Fibroblast of the aortic adventitia (primary cell): ENCODE measurements at places on chromosomes 4 and X.

GRCh38 chr4:149344436-149344835 is 471.2 kb downstream of the IQCM start:
- peak; percentile 61 for DNase-seq

GRCh38 chrX:113384628-113385027 is 544.0 kb upstream of the AMOT start:
- DNase-seq = peak; percentile 91

GRCh38 chr4:4693258-4693657 is 151.4 kb upstream of the STX18 start:
- no peak for DNase-seq

DNA sequence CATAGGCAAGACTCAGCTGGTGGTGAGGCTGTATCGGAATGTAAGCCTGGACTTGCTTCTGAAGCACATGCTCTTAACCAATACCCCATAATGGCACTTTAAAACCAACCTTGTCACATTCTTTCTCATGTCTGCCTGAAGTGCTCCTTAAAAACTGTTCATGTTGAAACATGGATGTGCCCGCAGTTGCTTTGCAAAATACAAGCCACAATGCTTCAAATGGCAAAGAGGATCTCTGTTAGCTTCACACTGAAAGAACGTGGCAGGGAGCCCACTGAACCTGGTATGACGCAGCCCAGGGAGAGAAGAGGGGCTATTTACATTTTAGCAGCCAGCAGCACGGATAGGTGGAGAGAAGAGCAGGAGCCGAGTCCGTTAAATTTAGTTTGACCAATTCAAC is 29.3 kb downstream of the SOD3 start:
- no peak for DNase-seq

- DNase-seq = no peak
These were observed 7.4 kb downstream of the MMAA start for GRCh38 chr4:145626623-145626982.

- DNase-seq = no peak
These were observed 113.2 kb downstream of the ENOX2 start for GRCh38 chrX:130789793-130790192.

DNA sequence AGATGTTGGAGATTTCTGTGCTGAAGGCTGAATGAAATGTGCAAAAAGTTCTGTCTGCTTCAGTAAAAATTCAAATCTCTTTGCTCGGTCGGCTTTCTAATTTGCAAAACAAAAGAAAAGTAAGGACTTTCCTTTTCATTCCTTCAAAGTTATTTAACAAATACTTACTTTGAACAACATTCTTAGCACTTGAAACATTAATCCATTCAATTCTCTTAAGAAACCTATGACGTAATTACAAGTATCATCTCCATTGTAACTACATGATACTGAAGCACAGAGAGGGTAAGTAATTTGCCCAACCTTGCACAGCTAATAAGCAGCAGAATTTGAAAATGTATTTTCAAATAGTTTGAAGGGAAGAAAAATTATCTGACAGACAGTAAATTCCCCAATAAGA is 6.9 kb downstream of the SMARCA1 start:
- no peak for DNase-seq

- no peak for DNase-seq
These were observed 134.5 kb upstream of the NLGN4X start for GRCh38 chrX:6363188-6363587.

DNA sequence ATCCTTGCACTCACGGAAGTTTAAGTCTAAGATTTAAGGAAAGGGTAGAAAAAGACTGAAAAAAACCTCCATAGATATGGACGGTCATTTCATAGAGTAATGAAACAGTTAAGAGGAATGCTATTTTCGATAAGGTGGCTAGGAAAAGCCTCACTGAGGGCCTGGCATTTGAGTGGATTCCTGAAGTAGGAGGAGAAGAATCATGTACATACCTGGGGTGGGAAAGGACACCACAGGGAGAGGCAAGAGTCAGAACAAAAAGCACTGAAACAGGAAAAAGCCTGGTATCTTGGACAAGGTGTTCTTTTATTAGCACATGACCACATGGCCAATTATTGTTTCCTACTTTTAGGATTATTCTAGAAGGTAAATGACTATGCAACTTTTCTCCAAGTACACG is 547.2 kb upstream of the DIPK2B start:
- DNase-seq = no peak

- no peak for DNase-seq
These were observed 78.7 kb downstream of the GALNT7 start for GRCh38 chr4:173247321-173247720.

- peak; percentile 24 for DNase-seq
These were observed 45.3 kb upstream of the KCTD8 start for GRCh38 chr4:44493924-44494323.

DNA sequence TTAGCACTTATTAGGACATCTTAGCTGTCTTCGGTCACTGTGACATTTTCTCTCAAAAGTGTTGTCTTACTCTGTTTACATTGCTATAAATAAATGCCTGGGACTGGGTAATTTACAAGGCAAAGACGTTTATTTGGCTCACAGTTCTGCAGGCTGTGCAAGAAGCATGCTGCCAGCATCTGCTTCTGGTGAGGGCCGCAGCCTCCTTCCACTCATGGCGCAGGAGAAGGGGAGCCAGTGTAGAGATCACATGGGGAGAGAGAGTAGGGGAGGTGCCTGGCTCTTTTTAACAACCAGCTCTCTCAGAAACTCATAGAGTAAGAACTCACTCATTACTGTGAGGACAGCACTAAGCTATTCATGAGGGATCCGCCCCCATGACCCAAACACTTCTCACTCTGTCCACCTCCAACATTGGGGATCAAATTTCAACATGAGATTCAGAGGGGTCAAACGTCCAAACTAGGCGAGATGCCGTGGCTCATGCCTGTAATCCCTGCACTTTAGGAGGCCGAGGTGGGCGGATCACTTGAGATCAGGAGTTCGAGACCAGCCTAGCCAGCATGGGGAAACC is 43.5 kb upstream of the HERC6 start:
- peak; percentile 34 for DNase-seq

DNA sequence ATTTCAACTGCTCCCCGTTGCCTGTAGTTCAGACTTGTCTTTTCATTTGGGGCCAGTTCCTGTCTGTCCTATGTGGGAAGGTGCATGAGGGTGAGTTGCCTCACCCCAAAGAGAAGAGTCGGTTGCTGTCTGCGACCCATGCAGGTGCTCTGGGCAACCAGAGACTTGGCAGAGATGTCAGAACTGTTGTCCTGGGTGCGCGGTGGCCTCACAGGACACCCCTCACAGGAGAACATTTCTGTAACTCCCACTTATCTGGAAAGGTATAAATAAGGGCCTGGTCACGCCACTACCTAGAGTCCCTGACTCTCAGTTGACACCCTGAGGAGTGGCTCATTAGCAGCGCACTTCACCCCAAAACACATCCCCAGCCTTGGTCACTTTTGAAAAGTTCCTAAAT is 9.7 kb upstream of the NAT8L start:
- no peak for DNase-seq

GRCh38 chr4:52096048-52096447 is 44.9 kb downstream of the SPATA18 start:
- peak; percentile 48 for DNase-seq

- DNase-seq = no peak
These were observed 70.9 kb downstream of the NDST4 start for GRCh38 chr4:115042496-115042895.

DNA sequence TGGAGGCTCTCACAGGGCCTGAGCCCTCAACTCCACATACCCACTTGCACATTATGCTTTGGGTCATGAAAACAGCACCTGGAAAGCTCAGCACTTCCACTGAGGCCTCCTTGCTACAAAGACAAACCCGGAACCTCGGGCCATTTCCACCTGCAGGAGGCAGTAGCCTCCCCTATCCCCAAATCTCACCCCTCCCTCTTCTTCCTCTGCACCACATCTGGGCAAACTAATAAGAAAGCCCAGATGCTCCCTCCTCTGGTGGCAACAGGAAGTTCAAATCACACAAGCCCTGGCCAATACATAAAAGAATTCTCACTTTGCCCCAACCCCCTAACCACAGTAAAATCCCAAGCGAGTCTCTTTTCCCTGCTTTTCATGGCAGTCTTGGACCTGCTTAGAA is 136.4 kb downstream of the MAPK10 start:
- DNase-seq = peak; percentile 57

- no peak for DNase-seq
These were observed 759.6 kb upstream of the NDST4 start for GRCh38 chr4:115873048-115873447.

- DNase-seq = no peak
These were observed 192.4 kb upstream of the NEIL3 start for GRCh38 chr4:177117256-177117655.

GRCh38 chr4:519203-519651 is 20.2 kb downstream of the PIGG start:
- no peak for DNase-seq

GRCh38 chr4:184385705-184386141 is 88.6 kb downstream of the IRF2 start:
- no peak for DNase-seq

DNA sequence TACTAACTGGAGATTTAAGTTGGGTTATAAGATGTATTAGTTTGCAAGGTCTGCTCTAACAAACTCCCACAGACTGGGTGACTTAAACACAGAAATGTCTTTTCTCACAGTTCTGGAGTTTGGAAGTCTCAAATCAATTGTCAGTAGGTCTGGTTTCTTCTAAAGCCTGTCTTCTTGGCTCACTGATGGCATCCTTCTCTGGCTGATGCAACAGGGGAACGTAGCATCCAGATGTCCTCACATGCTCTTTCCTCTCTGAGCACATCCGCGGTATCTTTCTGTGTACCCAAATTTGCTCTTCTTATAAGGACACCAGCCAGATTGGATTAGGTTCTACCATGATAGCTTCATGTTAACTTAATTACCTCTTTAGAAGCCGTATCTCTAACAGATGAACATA is 63.2 kb upstream of the BMP3 start:
- DNase-seq = peak; percentile 8

- no peak for DNase-seq
These were observed 113.5 kb downstream of the VSIG4 start for GRCh38 chrX:65926095-65927019.

DNA sequence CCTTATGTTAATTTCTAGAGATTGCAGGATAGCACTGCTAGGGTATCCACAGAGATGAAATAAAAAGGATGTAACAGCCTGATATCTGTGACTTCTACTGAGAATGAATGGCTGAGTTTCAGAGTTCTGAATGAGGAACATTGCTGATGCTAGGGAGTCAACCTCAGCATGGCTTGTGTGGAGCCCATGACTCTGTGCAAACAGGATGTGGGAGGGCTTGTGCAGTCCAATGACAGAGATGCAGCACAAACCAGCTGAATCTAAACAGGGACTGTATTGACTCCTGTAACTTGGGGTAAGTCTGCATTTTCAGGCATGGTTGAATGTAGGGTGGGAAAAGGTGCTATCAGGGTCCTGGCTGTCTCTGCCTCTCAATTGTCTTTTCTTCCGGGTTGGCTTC is 5.3 kb upstream of the RASL11B start:
- DNase-seq = no peak

- no peak for DNase-seq
These were observed 5.7 kb downstream of the AFM start for GRCh38 chr4:73487233-73487632.

GRCh38 chr4:41504167-41504818 is 33.7 kb upstream of the LIMCH1 start:
- DNase-seq = no peak

DNA sequence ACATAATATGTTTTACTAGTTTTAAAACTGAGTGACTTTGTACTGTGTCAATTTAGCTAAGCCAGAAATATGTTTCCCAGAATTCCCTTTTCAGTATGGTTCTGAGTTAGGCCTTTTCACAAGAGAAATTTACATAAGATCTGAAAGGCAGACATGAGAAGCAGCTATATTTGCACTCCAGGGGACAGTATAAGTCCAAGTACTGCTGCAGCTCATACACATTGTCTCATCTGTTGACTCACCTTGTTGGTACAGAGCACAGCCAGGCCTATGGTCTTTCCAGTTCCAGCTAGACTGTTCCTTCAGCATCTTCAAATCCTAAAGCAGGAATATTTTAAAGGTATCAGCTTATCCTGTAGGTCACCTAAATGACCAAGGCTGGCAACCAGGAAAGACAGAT is 53.5 kb downstream of the BMP3 start:
- DNase-seq = peak; percentile 73

GRCh38 chr4:105088110-105088879 is 58.4 kb upstream of the TET2 start:
- DNase-seq = peak; percentile 92

GRCh38 chrX:135324463-135324862 is 15.2 kb downstream of the ETDC start:
- DNase-seq = no peak

- no peak for DNase-seq
These were observed 35.9 kb downstream of the GPM6B start for GRCh38 chrX:13780868-13781427.

GRCh38 chrX:154829926-154830442 is 4.5 kb downstream of the SMIM9 start:
- no peak for DNase-seq

DNA sequence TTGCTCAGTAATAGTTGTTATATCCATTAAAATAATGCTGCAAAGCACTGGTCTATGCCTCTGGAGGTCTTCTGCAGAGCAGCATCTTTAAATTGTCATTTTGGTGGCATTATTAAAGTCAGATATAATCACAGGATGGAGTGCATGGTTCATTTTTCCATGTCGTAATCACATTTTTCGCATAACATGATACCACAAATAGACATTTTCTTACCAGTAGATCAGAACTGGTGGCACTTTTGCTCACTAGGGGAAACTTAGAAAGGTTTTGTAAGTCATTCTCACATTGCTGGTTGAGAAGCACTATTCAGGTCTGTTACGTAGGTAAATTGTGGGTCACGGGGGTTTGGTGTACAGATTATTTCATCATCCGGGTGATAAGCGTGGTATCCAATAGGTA is 484.5 kb upstream of the PRKX start:
- DNase-seq = no peak

DNA sequence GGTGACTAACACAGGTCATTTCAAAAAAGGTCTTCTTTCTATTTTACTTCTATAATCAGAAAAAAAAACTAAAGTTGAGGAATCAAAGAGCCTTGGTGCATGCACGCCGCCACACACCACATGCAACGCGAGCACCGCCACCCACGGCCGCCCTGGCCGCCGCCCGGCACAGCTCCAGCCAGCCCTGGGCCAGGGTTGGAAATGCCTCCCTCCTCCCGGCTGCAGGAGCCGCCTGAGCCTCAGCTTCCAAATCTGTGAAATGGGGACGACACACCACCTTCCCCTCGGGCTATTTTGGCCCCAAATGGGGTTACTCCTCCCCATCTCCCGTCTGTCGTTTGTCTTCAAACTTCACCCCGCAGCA is 39.7 kb upstream of the MAN2B2 start:
- DNase-seq = no peak

- no peak for DNase-seq
These were observed 560.5 kb downstream of the MID1IP1 start for GRCh38 chrX:39361736-39362135.
